Activated naive CD8-positive, alpha-beta T cell treated with anti-CD3 and anti-CD28 coated beads, Interleukin-2, amount 10 ng/mL, durations not matched to agents 7 days and 5 days (primary cell): ENCODE measurements at places on chromosomes 3 and 15. TPM values are rescaled to one million over a fixed set of nuclear protein-coding genes. Genes with fewer than 3 reads are reported as not detected.

Gene ERICH6
- 0.23 TPM for total RNA-seq

DNA sequence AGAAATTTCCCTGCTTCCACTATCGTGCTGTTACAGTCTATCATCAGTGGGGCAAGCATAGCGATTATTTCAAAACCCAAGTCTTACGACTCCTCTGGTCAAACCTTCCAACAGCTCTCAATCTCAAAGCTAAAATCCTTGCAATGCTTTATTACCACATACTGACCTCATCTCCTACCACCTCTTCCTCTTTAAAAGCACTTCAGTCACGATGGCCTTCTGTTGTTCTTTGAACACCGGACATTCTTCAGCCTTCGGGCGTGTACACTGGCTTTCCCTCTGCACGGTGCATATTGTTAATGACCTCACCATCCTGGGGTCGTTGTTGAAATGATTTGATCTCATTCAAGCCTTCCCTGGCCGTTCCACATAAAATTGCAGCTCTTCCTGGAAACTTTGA, 31.1 kb downstream of the MAGEL2 start:
- no peak for DNase-seq
- no peak overlapping the region for H3K27ac ChIP-seq
- H3K4me3 ChIP-seq, result no peak overlapping the region
- H3K36me3 ChIP-seq, result no peaks in the 10 kb centered on the region

GRCh38 chr3:47865192-47865591, 62.3 kb downstream of the DHX30 start:
- H3K27ac ChIP-seq, result peak overlapping the region; percentile 35
- peaks cover 24% of the 10 kb centered on the region for H3K36me3 ChIP-seq
- H3K4me3 ChIP-seq, result no peak overlapping the region
- H3K27me3 ChIP-seq, result no peaks in the 10 kb centered on the region

- H3K4me3 ChIP-seq, result no peak overlapping the region
- H3K27ac ChIP-seq, result no peak overlapping the region
- peaks cover 8% of the 10 kb centered on the region for H3K27me3 ChIP-seq
- DNase-seq, result no peak
- no peaks in the 10 kb centered on the region for H3K4me1 ChIP-seq
Observed at GRCh38 chr15:71011503-71012155, 103.6 kb upstream of the THSD4 start.
